ENCODE measurements at places on chromosomes 12 and 14.

DNA sequence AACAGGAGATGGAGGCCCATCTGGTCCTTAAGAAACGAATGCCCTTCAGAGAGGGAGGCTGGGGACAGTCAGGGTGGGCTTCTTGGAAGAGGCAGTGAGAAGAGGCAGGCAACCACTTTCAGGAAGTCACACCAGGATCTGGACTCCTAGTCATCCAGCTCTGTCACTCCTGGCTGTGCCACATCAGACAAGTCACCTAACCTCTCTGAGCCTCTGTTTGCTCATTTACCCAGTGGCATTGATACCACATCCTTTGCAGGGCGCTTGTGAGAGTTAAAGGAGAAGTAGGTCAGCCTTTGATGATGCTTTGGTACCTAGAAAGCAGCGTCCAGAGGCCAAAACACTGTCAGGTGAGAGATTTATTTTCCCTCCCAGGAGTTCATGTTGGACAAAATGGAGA lies 11.1 kb downstream of the CCDC197 start:
- no peak for DNase-seq

DNA sequence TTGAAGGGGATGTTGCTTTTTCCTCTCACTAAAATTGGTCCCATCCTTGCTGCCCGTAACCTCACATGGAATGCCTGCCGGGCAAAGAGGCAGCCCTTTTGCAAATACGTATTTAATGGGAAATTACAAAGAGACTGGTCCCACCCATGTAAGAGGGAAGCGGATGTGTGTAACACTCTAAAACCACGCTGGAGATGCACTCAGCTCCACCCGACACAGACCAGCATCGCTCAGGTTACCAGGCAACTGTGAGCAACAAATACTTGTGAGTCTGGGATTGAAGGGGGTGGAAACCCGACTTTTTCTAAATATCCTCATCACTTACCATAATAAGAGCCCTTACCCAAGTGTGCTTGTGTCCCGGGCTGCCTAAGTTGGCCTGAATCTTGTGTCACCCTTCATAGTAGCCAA lies 47.7 kb downstream of the ELK3 start:
- DNase-seq, result no peak

GRCh38 chr12:47207829-47208248 lies 128.1 kb upstream of the AMIGO2 start:
- no peak for DNase-seq

- DNase-seq, result no peak
Observed at GRCh38 chr12:64122154-64122553, 99.9 kb downstream of the KICS2 start.

GRCh38 chr14:106776395-106776983 lies 1250.1 kb downstream of the TMEM121 start:
- no peak for DNase-seq

DNA sequence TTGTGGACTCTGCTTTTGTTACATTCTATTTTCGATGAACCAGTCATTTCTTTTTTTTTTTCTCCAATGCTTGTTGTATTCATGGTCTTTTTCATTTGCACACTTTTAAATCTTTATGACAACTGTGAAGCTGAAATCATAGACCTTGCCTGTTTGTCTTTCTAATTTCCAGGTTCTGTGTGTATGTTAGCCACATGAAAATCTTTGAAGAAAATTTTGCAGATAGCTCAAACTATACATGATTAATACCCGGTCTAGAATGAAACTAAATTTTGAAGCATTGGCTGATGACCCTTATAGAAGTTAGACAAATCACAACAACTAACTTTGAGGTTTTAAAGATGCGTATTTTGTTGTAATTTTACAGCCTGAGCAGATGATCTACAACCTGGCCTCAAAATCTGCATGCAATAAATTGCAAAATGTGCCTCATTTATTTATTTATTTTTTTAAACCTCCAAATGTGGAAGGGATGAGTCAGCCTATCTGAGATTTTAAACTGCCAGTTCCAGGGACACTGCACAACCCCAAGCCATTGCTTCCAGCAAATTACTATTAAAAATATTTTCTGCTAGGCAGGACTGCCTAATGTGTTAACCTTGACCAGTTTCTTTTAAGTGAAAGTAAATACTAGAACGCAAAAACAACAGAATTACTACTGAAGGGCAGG lies 96.3 kb upstream of the NAV3 start:
- no peak for DNase-seq

- DNase-seq, result no peak
Observed at GRCh38 chr12:39966256-39966655, 139.6 kb downstream of the SLC2A13 start.

GRCh38 chr12:1845886-1846285 lies 25.5 kb downstream of the LRTM2 start:
- no peak for DNase-seq

DNA sequence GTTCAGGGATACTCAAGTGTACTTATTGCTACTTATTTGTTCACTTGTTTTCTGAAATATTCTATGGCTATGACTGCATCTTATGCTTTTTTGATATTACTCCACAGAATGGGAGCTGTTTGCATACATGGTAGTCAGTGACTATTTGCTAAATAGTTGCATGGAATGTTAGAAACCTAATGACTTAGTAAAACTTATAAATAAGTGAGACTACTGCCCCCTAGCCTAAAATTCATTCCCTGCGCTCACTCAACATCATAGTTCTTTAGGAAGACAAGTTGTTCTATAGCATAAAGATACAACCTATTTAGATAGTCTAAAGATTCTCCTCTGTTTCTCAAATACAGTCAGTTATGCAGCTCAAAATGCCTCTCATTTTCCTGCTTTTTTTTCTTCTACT lies 305.5 kb downstream of the CEP128 start:
- peak; percentile 29 for DNase-seq

DNA sequence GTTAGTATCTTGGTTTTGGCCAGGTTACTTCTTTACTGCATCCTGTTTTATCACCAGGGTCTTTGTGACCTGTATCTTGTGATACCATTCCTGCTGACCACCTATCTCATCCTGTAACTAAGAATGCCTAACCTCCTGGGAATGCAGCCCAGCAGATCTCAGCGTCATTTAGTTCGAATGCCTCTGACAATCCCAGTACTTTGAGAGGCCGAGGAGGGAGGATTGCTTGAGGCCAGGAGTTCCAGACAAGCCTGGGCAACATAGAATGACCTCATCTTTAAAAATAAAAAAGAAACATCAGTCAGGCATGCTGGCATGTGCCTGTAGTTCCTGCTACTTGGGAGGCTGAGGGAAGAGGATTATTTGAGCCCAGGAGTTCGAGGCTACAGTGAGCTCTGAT lies 206.5 kb downstream of the SUDS3 start:
- DNase-seq, result no peak

DNA sequence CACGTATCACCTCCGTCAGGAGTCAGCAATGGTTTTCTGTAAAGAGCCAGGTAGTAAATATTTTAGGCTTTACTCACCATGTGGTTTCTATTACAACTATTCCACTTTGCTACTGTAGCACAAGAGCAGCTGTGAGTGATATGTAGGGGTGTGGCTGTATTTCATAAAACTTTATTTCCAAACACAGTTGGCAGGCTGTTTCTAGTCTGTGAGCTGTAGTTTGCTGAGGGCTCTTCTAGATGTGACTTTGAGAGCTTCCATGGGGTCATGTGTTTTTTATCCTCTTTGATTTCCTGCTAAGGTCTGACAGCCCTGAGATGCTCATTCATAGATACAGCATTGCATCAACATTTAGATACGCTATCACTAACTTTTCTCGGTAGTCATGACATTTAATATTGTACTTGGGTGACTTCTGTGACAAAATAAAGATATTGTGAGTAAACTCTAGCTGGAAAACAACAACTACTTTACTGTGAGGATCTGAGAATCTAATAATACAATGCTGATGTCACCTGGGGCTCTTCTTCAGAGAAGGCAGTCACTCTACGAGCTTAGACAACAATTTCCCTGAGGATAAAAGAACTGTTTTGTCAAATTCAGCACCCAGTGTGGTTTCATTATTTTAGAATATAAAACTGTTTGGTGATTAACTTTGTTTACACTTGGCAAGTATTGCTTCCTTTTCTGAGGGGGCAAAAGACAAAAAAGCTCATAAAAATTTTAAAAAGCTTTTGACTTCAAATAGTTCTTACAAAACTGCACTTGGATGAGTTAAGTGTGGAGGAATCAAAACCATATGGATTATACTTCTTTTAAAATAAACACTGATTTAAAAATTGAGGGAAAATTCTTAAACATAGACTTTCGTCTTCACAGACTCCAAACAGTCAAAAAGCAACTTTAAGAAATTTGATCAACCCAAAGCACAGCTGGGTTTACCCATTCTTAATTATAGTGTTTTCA lies 231.2 kb upstream of the DCN start:
- DNase-seq, result no peak

- DNase-seq, result no peak
Observed at GRCh38 chr14:92830902-92831301, 36.8 kb downstream of the GOLGA5 start.

GRCh38 chr12:14714437-14714836 lies 18.0 kb upstream of the GUCY2C start:
- DNase-seq, result no peak

DNA sequence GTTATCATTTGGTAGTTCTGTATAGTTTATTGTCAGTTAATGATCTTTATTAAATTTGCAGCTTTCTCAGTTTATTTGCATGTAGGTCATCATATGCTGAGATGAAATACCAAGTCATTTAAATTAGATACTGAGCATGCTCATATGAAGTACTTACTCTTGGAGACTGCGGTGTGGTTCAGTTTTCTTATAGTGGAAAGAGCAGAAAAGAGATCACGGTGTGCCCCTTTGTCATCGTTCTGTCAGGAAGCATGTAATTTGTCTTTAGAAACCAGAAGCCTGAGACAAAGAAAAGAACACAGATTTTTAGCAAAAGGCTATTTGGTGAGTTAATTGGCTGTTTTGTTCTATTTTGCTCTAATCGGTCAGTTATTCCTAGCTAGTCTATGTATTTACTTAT lies 75.6 kb downstream of the PLEKHA5 start:
- peak; percentile 66 for DNase-seq

- DNase-seq, result no peak
Observed at GRCh38 chr14:98944989-98945388, 327.0 kb downstream of the BCL11B start.

- DNase-seq, result no peak
Observed at GRCh38 chr12:109783965-109784244, 49.3 kb downstream of the TRPV4 start.

DNA sequence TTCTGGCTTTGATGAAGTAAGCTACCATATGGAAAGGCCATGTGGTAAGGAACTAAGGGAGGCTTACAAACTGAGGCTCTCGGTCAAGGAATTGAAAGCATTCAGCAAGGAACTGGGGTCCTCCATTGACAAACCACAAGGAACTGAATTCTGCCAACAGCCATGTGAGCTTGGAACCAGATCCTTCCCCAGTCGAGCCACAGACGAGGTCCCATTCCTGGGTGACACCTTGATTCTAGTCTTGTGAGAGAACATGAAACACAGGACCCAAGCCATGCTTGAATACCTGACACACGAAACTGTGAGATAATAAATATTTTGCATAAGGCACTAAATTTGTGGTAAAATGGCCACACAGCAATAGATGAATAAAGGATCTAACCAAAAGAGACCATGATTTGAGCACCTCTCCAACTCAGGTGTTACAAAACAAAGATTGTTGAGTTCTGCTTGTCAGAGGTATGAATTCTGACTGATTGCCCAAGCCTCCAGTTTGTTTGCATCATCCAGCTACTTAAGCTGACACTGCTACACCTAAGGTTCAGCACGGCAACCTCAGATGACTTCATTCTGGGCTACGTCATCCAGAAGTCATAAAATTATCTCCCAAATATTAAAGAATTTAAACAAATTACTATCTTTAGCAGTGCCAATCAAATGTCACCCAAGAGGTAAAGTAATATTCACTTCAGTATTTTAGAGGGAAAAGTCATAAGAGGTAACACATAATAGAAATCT lies 59.4 kb downstream of the GARIN6 start:
- DNase-seq, result no peak

DNA sequence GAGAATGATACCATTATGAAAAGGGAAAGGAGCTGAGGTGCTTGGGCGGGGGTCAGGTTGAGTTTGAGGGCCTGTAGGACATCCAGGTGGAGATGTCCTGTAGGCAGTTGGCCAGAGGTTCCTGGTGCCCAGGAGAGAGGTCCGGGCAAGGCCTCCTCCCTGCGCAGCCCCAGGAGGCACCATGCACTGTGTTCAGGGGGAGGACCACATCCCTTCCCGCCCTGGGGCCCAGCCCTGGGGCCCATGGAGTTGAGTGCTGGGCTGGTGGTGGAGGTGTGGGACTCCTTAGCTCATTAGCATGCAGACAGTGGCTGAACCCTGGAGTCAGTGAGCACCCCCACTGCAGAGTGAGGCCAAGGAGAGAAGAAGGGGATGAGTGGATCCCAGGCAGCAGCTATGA lies 5.7 kb upstream of the FAIM2 start:
- no peak for DNase-seq

DNA sequence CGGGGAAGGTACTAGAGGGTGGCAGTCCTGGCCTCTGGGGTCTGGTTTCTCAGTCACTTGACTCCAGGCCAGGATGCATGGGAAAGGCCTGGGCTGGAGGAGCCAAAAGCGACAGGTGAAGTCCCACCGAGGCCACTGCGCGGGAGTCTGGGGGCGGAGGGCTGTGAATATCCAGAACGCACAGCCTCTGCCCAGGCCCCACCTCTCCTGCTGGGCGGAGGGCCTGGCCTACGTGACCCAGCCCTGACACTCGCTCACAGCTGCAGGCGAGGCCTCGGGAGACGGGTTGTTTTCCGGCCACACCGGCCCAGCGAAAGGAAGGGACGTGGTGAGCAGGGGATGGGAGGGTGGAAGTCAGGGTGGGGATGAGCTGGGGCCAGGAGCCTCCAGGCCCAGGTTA lies 91.2 kb downstream of the RFLNA start:
- DNase-seq, result no peak

DNA sequence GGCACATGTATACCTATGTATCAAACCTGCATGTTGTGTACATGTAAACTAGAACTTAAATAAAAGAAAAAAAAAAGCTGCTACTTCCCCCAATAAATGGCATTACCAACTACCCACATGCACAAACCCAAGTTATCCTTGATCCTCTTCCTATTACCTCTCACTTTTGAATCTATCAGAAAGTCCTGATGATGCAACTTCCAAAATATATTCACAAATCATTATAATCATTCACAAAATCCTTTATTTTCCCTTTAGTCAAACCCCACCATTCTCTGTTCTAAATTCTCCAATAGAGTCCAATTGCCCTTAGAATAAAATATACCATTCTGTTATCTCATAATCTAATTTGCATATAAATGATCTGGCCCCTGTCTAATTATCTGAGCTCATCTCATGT lies 92.0 kb downstream of the PLEKHG7 start:
- no peak for DNase-seq

DNA sequence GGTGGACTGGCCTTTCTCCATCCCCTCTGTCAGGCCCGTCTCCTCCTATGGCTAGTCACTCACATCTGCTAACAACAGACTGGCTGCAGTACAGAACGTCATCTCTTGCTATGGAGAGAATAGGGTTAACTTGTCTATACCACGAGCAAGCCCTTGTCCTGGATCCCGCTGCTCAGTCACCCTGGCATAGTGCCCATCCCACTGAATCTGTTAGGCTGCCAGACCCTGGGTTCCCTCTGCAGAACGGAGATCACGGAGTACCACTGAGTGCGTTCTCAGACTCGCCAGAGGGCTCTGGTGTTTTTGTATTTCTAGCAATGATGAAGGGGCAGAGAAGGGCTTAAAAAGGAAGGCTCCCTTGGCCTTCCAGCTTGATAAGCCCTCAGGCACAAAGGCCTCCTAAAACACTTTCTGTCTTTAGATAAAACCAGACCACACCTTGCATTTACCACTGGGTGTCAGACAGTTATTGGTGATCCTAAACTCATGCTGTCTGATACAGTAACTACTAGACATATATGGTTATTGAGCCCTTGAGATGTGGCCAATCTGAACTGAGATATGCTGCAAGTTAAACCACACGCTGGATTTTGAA lies 6.3 kb upstream of the NRIP2 start:
- no peak for DNase-seq

- peak; percentile 53 for DNase-seq
Observed at GRCh38 chr12:112868459-112869041, 38.2 kb upstream of the OAS1 start.

All from neural progenitor cell (in vitro differentiated cells).